ENCODE measurements at places on chromosomes 5 and 9.

DNA sequence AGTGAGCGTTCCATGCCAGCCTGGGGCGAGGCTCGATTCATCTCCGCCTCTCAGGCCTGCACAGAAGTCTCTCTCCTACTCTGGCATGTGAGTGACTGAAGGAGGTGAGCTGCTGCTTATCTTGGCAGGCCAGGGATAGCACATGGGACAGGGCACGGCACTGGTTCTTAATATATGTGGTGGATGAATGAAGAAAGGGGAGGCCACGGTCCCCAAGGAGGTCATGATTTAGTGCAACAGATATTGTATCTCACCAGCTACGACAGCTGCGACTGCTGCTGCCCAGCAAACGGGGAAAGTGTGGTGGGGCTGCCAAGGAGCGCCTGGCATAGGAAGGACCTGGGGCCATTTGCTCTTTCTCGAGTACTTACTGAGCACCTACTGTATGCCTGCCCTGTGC is 19.3 kb upstream of the MAPK9 start:
- DNase-seq: no peak

GRCh38 chr5:92332039-92332438 is 948.9 kb upstream of the ARRDC3 start:
- no peak for DNase-seq

GRCh38 chr5:79898611-79899010 is 92.5 kb downstream of the MTX3 start:
- no peak for DNase-seq

DNA sequence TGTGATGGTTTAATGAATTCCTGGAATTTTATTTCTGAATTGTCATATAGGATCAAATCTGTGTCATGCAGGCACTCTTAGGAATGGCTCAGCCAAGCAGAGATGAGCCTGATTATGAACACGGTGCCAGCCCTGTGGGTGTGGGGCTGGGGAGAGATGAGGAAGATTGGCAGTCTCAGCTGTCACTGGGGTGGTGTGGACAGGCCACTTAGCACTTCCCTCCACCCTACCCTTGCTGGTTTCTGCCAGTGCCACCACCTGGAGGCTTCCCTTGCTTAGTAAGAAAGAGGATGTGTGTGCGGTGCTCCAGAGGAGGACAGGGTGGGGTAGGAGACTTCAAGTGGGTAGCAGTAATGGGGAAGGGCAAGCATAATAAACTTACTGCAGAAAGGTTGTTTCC is 226.6 kb downstream of the CD180 start:
- no peak for DNase-seq

- no peak for DNase-seq
Observed at GRCh38 chr9:127974001-127974768, 6.6 kb downstream of the EEIG1 start.

DNA sequence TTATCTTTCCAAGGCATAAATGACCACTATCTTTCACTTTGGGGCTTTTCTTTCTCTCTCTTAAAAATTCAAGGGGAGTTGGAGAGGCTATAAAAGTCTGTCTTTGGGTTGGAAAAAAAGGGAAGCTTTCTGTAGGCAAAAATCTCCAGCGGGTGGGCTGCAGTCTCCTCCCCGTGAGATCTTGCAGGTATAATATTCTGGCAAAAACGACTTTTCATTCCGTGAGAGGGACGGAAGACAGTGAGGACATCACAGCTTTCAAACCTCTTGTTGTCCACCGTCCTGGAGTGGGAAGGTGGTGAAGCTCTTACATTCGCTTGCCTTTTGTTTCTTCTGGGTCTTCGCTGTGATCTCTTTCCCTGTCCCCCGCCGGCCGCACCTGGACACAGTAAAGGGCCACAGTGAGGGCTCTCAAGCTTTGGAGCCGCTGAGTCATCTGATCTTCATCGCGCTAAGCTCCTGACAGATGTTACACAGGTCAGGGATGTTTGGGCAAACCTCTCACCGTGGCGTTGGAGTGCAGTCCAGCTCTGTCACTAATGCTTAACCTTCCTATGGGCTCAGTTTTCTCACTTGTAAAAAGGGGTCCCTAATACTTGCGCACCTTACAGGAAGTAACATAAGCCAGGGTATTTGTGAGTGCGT is 61.9 kb upstream of the MEGF10 start:
- peak; percentile 11 for DNase-seq

- DNase-seq: no peak
Observed at GRCh38 chr9:131835151-131835910, 95.5 kb upstream of the RAPGEF1 start.

All from NCI-H82 (cell line).